ENCODE measurements at places on chromosomes 7 and 10.

- peak; percentile 32 for DNase-seq
Measured at GRCh38 chr10:32367793-32368453, 21.0 kb upstream of the EPC1 start.

- peak; percentile 24 for DNase-seq
Measured at GRCh38 chr10:108561649-108562048, 1361.7 kb downstream of the XPNPEP1 start.

GRCh38 chr10:31477584-31477983, 158.6 kb downstream of the ZEB1 start:
- no peak for DNase-seq

GRCh38 chr7:5610500-5611186, 170.8 kb downstream of the RNF216 start:
- DNase-seq: no peak

DNA sequence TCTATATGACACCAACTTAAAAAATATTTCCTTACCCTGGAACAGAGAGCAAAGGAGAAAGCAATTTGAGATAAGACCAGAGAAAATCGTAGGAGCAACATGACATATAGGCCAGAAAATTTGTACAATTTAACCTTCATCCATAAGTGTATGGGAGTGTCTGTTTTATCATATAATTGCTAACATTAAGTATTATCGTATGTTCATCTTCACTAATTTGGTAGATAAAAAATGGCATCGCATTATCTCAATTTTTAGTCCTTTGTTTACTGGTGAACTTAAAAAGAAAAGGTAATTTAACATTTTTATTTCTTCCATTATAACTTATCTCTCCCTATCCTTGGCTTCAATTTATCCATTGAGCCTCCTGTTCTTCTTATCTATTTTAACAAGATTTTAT, 873.4 kb downstream of the KCNMA1 start:
- DNase-seq: no peak

All from fibroblast of skin of left quadriceps (primary cell).